Muscle of back (tissue), 13 donors: ENCODE measurements at places on chromosomes 1 and 21. TPM values are rescaled to one million over a fixed set of nuclear protein-coding genes. Genes with fewer than 3 reads are reported as not detected.

Gene CFAP107
- 0.35 TPM for polyA plus RNA-seq

Gene LSS
- 28.4 TPM for polyA plus RNA-seq

Gene FTCD
- polyA plus RNA-seq = 0.35 TPM

Gene AMPD1
- polyA plus RNA-seq = 93.8 TPM

Gene CELA3A
- not detected for polyA plus RNA-seq

DNA sequence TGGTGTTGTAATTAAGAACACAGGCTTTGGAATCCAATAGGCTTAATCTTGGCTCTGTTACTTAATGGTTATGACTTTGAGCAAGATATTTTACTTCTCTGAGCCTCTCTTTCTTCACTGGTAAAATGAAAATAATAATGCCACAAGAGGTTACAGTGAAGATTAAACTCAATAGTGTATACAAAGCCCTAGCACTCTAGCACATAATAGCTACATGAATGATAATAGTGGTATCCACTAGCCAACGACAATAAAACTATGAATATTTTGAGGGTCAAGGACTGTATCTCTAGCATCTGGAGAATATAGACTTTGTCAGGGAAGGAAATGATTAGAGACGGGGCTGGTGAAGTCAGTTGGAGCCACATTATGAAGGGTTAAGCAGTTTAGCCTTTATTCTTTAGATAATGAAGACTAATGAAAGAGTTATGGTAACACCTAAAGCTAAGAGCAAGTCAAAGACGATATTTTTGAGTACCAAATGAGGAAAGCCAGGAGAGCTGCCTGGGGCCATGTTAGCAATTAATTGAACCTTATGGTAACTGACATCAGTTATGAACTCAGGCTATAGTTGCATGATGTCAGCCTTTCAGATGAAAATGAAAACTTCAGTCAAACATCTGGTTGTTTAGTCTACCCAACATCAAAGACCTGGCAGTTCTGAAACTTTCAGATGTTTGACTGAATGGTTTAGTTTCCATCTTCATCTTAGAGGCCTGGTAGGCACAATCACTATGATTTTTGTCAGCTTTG lies 32.8 kb upstream of the RNF11 start:
- DNase-seq = no peak

- DNase-seq = no peak
Measured at GRCh38 chr1:182441719-182442118, 8.2 kb upstream of the RGSL1 start.

GRCh38 chr1:222641269-222641948 lies 23.5 kb downstream of the MIA3 start:
- DNase-seq = no peak

GRCh38 chr1:64171797-64172281 lies 31.6 kb upstream of the UBE2U start:
- no peak for DNase-seq

- no peak for DNase-seq
Measured at GRCh38 chr1:219549215-219549614, 63.7 kb downstream of the ZC3H11B start.

GRCh38 chr1:53579221-53580008 lies 120.2 kb downstream of the DMRTB1 start:
- no peak for DNase-seq

DNA sequence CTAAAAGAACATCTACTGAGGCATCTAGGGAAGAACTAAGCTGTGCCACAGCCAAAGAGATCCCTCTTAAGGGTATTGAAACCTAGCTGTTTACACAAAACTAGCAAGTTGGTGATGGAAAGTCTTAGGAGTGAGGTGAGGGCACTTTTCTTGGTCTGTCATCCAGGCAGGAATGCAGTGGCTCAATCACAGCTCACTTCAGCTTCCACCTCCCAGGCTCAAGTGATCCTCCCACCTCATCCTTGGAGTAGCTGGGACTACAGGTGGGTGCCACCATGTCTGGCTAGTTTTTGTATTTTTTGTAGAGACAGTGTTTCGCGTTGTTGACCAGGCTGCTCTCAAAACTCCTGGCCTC lies 2.4 kb downstream of the PLEKHO1 start:
- no peak for DNase-seq

- no peak for DNase-seq
Measured at GRCh38 chr1:116290085-116290705, 82.8 kb upstream of the ATP1A1 start.

GRCh38 chr1:234944439-234945344 lies 183.9 kb downstream of the TOMM20 start:
- DNase-seq = no peak

- peak; percentile 36 for DNase-seq
Measured at GRCh38 chr1:210222340-210223006, 10.1 kb upstream of the SERTAD4 start.

- DNase-seq = no peak
Measured at GRCh38 chr1:107515702-107516101, 374.9 kb downstream of the NTNG1 start.

- DNase-seq = no peak
Measured at GRCh38 chr21:36105327-36105842, 29.5 kb upstream of the CBR3 start.

DNA sequence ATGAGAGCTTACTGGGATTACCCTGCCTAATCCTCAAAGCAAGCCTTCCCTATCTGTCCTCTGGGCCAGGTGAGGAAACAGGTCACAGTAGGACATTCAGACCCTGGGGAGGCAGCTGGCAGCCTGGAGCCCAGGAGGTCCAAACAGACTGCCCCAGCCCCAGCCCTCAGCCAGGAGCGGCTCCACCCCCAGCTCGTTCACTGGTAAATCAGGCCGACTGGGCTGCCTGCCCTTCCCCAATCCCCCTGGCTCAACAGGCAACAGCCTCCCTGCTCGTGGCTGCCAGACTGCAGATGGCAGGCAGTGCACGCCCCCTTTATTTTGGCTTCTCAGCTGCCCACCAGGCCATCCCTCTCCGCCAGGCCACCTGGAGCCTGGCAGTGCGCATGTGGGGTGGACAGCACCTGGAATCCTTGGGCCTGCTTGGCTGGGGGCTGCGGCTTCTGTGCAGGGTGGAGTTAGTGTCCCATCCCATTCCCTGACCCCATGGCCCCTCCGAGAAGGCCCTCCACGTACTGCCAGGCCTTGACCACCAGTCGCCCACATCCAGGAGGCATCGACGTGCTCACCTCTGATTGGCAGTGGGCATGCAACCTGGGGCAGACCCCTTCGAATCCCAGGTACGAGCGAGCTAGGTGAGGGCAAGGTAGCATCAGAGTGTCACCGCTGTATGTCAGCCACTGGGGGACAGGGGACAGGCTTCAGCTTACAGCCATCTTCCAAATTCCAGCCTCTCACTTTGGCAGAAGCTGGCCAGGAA lies 11.2 kb upstream of the ZNF670 start:
- no peak for DNase-seq

DNA sequence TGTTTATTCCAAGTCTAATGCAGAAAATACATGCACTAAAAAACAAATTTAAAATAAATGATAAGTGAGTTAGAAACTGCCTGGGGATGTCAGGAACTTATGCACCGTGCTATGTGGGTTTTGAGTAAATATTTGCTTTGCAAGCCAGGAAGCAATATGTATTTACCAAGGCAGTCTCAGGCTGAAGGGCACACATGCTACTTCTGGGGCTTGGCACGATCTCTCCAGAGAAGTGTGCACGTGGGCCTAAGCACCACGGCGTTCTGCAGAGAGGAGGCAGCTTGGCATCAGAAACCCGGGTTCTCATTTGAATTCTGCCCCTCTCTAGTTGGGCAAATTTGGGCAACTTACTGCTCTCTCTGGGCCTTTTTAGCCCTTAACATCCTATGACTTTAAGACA lies 72.6 kb upstream of the ROR1 start:
- no peak for DNase-seq

- DNase-seq = no peak
Measured at GRCh38 chr1:184048561-184049240, 2.8 kb upstream of the TSEN15 start.

- DNase-seq = no peak
Measured at GRCh38 chr1:20237646-20238045, 51.3 kb upstream of the PLA2G2C start.

- no peak for DNase-seq
Measured at GRCh38 chr21:42665026-42665425, 11.6 kb downstream of the PDE9A start.

- no peak for DNase-seq
Measured at GRCh38 chr1:173639102-173639501, 4.0 kb downstream of the TEX50 start.

DNA sequence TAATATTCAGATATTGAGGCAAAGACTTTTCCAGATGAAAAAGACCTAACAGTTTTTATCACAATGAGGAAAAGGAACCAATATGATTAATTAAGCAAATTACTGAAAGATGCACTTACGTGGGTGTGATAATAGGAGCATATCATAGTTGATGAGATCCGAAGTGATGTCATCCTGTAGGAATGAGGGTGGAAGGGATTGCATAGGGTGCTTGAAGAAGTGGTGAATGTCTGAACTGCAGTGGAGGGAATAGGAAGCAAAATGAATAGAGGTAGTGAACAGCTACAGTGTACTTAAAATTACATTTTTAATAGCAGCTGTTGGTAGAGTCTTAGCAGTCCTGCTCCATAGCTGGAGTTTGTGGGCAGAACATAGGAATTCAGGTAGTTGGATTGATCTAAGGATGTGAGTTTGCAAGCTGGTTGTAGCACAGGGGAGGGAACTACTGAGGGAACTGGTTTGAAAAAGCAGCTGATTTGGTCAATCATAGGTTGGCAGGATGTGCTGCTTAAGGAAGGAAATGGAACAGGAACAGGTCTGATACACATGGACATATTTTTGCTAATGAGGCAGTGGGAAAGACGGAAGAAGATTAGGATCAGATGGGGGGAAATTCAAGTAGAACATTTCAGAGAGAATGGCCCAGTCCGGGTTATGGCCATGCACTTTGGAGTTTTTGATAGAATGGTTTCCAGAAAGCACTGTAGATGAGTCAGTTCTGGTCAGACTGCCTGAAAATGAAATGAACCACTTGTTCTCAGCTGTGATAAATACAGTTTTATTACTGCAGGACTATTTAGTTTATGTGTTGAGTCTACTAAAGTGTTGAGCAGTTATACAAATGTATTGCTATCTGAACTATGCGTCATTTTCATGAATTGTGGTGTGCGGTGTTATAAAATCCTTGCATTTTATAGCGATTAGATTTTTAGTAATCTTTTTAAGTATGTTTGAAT lies 155.8 kb downstream of the RYR2 start:
- no peak for DNase-seq

DNA sequence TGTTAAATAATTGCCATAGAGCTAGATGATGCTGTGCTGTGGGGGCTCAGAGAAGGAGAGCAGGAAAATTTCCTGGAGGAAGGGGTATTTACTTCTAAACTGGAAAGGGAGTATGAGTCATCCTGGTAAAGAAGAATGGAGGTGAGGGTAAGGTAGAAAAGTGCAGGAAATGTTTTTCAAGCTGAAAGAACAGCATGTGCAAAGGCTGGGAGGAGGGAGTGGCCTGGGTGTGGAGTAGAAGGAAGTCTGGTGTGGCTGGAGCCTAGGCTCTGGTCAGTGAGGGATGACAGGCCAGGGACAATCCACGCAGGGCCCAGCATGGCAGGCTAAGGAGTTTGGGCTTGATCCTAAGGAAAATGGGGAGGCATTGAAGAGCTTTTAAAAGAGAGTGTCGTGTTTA lies 45.9 kb downstream of the MATN1 start:
- no peak for DNase-seq

- DNase-seq = no peak
Measured at GRCh38 chr1:119909890-119910596, 13.7 kb upstream of the ADAM30 start.

- DNase-seq = no peak
Measured at GRCh38 chr21:46639489-46640386, 4.3 kb downstream of the PRMT2 start.

- no peak for DNase-seq
Measured at GRCh38 chr1:206477581-206478380, 7.5 kb downstream of the IKBKE start.

DNA sequence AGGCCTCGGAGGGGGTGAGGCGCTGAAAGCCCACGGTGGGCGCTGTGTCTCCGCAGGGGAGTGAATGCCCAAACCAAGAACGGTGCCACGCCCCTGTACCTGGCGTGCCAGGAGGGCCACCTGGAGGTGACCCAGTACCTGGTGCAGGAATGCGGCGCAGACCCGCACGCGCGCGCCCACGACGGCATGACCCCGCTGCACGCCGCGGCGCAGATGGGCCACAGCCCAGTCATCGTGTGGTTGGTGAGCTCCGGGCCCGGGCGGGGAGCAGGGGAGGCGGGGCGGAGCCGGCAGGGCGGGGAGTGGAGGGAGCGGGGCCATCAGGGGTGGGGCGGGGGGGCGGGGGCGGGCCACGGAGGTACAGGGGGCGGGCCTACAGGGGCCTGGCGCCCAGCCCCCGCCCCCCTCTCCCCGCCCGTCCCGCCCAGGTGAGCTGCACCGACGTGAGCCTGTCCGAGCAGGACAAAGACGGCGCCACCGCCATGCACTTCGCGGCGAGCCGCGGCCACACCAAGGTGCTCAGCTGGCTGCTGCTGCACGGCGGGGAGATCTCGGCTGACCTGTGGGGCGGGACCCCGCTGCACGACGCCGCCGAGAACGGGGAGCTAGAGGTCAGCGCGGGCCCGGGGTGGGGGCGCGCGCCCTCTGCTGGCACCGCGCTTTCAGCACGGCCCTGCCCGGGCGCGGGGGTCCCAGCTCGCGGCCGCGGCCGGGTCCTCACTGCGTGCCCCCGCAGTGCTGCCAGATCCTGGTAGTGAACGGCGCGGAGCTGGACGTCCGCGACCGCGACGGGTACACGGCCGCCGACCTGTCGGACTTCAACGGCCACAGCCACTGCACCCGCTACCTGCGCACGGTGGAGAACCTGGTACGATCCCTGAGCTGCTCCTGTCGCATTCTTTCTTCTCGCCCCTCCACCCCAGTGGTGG lies 15.9 kb downstream of the ESPN start:
- DNase-seq = no peak

DNA sequence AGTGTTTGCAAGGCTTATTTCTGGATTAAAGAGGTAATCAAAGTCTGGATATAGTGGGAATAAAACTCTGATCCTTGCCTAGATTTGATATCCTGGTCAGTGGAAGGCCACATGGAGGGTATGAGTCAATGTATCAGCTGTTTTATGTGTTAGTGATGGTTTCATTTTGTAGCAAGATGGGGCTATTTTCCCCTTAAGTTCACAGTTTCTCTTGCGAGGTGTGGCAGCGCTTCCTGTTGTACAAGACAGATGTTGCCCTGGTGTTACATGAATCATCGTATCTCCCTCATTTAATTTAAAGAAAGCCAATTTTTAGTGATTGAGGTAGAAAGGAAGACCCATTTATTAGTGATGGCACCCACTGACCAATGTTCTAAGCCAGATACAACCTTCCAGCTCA lies 220.2 kb downstream of the DUSP10 start:
- no peak for DNase-seq
